Stimulated activated naive CD4-positive, alpha-beta T cell treated with Interleukin-2 at 50 U/mL for 16 hours (primary cell): ENCODE measurements at places on chromosomes 16 and 17.

GRCh38 chr16:4501071-4501478 lies 24.9 kb downstream of the HMOX2 start:
- DNase-seq: no peak

GRCh38 chr16:23901178-23902033 lies 65.6 kb downstream of the PRKCB start:
- DNase-seq: no peak

GRCh38 chr16:14448879-14449278 lies 181.2 kb downstream of the PARN start:
- DNase-seq: no peak

- no peak for DNase-seq
These were observed 9.7 kb downstream of the NEUROD2 start for GRCh38 chr17:39598047-39598481.
